DMS79 (cell line): ENCODE measurements at places on chromosomes 2 and 18.

GRCh38 chr18:61917818-61918217 lies 25.0 kb upstream of the RNF152 start:
- no peak for DNase-seq

- DNase-seq = no peak
Observed at GRCh38 chr2:204947405-204947804, 402.1 kb downstream of the PARD3B start.

DNA sequence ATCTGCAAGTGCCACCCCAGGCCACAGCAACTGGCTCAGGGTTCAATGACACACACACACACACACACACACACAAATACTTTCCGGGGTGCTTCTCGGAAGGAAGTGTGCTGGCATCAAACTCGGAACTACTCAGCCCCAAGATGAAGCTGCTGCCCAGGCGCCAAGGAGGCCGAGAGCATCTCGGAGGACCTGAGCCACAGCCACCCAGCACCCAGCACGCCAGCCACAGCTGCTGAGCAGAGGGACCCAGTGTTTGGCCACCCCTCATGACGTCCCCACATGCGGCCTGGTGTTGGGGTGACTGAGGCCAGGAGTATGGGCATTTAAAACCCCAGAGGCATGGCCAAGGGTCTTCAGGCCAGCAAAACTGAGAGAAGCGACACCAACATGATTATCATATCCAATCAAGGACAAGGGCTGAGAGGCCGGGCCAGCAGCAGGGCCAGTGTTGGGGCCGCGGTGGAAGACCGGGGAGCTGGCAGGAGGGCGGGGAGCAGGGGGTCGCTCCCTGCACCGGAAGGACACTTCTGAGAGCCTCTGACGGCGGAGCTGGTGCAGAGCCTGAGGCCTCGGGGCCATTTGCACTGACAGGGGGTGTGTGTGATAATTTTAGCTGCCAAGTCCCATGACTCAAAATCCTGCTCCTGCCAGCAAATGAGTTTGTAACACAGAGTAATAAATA lies 61.8 kb downstream of the BIN1 start:
- DNase-seq = no peak

DNA sequence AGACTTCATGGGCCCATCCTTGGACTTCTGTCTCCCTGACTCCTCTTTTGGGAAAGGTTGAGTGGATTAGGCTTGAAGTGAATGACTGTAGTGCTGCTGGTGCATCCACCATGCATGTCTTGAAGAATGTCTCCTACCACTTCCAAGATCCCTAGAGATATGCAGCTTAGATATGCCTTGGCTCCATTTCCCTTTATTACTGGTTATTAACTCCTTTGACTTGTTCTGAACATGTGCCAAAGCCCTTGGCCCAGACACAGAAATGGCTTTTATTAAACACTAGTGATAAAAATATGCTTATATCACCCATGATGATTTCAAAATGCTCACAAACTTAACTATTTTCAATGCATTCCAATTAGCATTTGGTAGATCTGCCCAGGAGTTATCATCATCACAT lies 90.0 kb upstream of the SLC14A2 start:
- peak; percentile 5 for DNase-seq

DNA sequence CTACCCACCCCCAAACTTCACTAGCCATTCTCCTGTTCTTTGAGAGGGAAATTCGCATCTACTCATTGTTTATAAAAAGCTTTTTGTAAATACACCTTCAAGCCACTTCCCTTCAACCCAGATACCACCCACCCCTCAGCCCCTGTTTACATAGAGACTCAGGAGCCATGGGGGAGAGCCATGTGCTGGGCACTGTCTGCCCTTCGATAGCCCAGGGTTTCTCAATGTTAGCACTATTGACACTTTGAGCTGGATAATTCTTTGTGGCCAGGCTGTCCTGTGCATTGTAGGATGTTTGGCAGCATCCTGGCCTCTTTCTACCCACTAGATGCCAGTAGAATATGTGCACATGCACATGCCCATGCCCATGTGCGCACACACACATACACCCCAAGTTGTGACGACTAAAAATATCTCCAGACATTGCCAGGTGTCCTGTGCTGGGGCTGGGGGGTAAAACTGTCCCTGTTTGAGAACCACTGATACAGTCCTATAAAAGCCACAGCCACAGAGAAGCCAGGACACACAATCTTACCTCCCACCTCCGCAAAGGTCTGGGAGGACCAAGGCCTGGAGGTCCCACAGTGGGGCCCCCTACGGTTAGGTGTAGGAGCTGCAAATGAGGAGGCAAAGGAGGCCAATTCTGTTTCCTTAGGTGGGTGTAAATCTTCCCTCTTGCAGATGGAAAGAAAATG lies 44.5 kb upstream of the ASPRV1 start:
- DNase-seq = no peak

DNA sequence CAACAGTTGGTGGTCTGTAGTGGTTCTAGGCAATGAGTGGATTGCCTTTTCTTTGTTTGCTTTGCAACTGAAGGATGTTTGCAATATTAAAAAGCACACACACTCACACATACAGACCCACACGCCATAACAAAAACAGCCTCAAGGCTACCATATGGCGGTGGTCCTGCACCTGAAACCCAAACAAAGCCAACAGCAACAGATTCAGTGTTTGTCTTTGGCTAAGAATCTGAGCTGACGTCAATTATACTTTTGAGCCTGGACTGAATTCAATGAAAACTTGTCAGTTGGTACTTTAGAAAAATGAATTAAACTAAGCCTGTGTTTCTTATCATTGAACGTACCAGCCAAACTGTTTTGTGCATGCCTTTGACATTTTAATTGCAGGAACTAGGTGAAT lies 65.0 kb upstream of the NYAP2 start:
- peak; percentile 61 for DNase-seq

GRCh38 chr2:88230911-88231310 lies 60.8 kb downstream of the THNSL2 start:
- no peak for DNase-seq

DNA sequence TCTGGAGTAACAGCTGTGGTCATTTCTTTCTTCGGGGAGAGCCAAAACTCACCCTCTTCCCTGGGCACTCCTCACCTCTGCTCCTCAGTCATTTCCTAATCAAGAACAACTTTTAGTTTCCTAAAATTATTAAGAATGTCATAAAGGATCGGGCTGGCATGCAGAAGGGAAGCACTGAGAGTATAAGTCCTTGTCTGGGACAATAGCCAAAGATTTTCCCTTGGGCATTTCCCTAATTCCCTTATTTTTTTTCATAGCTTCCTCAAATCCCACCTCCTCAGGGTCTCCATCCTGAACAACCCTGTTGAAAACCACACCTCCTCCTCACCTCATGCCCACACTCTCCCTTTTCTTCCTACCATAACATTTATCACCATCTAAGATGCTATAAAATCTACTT lies 115.0 kb downstream of the MREG start:
- DNase-seq = no peak

DNA sequence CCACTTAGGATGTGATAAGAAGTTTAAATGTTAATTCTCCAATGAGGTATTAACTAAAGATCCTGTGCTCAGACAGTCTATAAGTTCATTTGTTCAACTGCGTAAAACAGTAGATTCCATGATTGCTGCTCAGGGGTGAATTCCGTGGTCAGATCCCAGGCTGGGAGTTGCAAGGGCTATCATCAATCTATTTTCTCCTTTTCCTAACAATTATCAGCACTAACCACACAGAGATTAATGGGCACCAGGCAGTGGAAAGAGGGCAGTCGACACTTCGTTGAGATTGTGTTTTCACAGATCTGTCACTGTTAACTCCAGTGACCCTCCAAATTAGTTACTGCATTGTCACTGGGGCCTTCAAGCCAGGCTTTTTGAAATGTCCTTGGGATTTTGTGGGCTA lies 154.1 kb upstream of the SPRED2 start:
- no peak for DNase-seq

DNA sequence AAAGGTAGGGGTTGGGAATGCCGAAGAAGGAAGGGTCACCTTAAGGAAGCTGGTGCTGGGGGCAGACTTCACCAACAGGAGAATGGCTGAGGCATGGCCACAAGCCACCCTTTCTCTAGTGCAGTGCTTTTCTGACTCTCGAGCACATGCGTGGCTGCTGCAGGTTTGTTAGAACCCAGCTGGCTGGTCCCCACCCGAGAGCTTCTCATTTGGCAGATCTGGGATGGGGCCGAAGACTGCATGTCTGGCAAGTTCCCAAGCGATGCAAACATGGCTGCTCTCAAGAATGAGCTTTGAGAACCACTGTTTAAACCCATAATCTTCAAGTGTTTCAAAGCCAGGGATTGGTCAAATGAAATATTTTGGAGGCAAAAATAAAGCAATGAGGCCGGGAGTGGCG lies 63.2 kb downstream of the LONRF2 start:
- no peak for DNase-seq

- DNase-seq = no peak
Observed at GRCh38 chr2:65030476-65031332, 25.5 kb upstream of the CEP68 start.

- DNase-seq = no peak
Observed at GRCh38 chr2:24920098-24920808, at the start of gene ADCY3. Gene ADCY3, minus strand, starts transcription at chr2:24920237. Its CDS starts 1,250 bp downstream, at chr2:24918987.

- no peak for DNase-seq
Observed at GRCh38 chr2:80335411-80335810, 30.9 kb upstream of the LRRTM1 start.

DNA sequence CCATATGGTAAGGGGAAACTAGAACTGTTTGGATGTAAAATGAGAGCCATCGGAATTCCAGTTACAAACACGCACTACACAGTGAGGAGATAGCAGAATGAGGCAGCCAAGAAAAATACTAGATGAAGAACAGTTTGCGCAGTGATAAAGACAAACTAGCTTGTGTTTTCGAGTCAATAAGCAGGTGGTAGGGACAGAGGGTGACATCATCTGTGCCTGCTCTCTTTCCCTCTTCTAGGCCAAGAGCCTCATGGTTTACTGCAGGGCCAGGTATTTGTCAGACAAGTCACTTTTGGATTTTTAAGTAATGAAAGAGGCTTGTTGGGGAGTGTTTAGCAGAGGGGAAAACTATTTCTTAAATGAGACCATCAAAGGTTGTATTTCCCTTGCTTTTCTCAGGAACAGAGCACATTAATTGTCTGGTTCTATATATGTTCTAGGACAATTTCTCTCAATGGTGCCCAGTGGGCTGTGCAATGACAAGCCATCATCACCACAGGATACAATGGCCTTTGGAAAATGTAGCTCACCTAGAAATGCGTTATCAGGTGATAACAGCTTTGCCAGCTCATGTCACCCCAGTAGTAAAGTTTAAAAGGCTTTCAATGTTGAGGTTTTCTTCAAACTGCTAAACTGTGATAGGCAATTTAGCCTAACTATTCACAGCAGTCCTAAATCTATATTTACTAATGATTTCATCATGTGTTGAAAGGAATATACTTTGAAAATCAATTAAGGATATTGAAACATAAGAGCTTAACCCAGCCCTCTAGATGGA lies 1210.3 kb upstream of the ZEB2 start:
- no peak for DNase-seq

DNA sequence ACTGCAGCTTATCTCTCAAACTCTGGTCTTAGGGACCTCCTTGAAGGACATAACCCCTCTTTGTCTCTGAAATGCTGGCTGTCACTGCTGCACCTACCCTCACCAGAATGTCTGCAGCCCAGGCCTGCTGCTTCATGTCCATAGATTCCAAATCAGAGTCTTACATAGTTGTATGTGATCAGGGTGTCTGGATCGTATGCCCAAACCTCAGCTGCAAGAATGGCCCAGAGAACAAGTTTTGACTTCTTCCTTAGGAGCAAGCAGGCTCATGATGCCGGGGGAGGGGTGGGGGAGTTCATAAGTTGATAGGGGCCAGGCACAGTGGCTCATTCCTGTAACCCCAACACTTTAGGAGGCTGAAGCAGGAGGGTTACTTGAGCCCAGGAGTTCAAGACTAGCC lies 55.8 kb upstream of the RMDN2 start:
- DNase-seq = no peak

GRCh38 chr18:62792016-62792415 lies 76.7 kb downstream of the PHLPP1 start:
- no peak for DNase-seq

- DNase-seq = no peak
Observed at GRCh38 chr2:120546048-120546864, 189.4 kb upstream of the GLI2 start.

- DNase-seq = no peak
Observed at GRCh38 chr2:71782323-71782722, 329.0 kb downstream of the DYSF start.

DNA sequence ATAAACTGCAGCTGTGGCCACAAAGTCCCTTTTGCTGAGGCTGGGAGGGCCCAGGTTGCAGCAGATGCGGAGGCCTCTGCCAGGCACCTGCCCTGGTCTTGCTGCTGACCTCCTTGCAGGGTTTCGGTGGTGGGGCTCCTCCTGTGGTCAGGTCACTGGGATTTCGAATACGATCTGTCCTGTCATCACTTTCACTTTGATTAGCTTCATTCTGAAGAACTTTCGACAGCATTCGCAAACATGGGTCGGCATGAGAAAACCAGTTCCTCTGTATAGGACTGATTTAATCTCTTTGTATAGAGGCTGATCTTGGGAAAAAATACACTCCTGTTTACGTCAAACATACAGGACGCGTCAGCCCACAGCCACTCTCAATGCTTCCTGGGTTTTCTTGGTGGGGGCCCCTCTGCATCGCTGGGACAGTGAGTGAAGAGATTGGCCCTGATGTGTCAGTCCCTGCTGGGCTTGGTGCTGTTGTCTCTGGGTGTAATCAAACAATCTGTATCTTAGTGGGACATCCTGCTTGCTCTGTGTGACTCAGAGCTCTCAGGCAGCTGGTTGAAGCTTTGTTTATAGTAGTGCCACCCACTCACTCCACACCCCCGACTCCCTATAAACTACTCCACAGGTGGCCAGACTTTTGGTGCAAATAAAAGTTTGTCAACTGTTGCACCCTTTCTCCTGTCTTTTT lies 209.4 kb upstream of the CXCR4 start:
- DNase-seq = no peak

GRCh38 chr2:227228061-227228667 lies 63.7 kb downstream of the COL4A3 start:
- DNase-seq = no peak

GRCh38 chr2:28135799-28136198 lies 245.3 kb downstream of the BABAM2 start:
- DNase-seq = no peak

- DNase-seq = no peak
Observed at GRCh38 chr2:73536133-73536840, 105.9 kb downstream of the NAT8 start.

- no peak for DNase-seq
Observed at GRCh38 chr2:18432999-18433398, 127.5 kb downstream of the RDH14 start.

- no peak for DNase-seq
Observed at GRCh38 chr18:25244924-25245698, 106.9 kb downstream of the ZNF521 start.

GRCh38 chr2:143284087-143284675 lies 155.0 kb downstream of the ARHGAP15 start:
- DNase-seq = no peak

GRCh38 chr2:120701499-120701898 lies 34.2 kb upstream of the GLI2 start:
- DNase-seq = no peak

- DNase-seq = peak; percentile 81
Observed at GRCh38 chr2:209579230-209579749, 155.4 kb downstream of the MAP2 start.

- DNase-seq = no peak
Observed at GRCh38 chr18:3058328-3059191, 45.6 kb upstream of the LPIN2 start.
